ENCODE measurements at places on chromosomes 2 and 18.

DNA sequence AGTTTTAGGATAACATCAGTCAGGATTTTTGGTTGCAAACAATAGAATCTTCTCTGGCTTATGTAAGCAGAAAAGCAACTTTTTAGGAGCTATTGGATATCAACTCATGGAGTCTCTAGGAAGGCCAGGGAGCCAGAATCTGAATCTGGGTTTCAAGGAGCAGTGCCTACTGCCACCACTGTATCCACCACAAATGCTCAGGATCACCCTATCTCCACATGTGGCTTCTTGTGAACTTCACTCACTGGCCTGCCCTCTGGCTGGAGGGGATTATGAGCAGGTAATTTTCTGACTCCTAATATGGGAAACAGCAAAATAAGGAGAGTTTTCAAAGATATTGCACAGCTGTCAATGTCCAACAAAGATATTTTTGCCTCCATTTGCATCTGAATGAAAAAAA is 142.9 kb downstream of the PKP4 start:
- no peak for DNase-seq

DNA sequence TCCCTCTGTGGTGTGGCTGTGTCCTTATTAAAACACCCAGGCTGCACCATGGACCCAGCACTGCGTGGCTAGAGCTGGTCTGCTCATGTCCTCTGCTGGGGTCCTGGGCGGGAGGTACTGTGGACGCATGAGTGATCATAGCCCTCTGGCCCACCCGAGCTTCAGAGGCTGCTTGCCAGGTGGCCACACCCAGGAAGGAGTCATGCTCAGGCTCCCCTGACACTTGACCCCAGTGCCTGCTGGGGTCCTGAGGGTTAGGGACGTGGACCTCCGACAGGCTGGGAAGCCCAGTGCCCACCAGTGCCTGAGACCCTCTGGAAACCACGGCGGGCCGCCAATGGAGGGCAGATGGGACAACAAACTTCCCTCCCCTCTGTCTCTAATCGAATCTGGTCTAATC is 66.3 kb upstream of the HS6ST1 start:
- DNase-seq: peak; percentile 34

DNA sequence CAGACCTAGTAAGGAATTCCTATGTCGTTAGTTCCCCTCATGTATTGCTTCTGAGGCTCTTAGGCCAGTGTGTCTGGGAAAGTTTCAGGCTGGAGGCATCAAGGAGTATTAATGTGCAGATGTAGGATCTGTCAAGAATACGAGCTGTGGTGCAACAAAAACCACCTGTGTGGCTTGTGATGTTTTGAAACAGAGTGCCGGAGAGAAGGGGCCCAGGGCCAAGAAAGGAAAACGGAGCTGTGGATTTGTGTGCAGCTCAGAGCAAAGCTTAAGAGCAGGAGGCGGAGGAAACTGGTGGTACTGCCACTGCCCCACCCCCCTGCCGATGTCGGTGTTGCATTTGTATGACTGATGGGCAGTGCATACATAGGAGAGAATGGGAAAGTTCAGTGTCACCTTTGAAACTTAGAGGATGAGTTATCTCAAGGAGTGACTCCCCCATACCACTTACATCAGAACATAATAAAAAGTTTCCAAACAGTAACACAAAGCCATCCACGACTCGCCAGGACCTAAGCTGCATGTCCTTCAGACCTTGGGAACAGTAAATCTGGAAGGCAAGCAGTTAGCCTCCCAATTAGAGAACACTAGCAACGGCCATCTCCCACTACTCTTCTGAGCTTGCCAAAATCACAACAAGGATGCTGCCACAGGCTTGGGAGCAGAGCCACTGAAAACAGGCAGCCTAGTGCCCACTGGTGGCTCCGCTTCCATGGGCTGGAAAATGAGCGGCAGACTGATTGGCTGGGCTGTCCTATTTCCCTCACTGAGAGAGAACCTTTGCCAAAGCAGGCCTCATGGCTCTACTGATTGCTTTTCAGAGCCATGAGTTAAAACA is 152.7 kb upstream of the NT5C1B start:
- DNase-seq: peak; percentile 77

DNA sequence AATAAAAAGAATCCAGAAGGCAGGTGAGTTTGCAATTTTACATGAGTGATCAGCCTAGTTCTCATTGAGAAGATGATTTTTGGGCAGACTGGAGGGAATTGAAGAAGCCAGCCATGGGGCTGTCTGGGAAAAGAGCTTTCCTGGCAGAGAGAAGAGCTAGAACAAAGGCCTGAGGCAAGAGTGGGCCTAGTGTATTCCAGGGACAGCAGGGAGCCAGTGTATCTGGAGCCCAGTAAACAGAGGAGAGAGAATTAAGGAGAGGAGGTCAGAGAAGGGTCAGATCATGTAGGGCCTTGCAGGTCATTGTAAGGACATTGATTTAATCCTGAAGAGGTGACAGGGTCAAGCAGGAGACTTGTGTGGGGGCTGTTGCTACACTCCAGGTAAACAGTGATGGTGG is 195.8 kb downstream of the SATB2 start:
- DNase-seq: no peak

DNA sequence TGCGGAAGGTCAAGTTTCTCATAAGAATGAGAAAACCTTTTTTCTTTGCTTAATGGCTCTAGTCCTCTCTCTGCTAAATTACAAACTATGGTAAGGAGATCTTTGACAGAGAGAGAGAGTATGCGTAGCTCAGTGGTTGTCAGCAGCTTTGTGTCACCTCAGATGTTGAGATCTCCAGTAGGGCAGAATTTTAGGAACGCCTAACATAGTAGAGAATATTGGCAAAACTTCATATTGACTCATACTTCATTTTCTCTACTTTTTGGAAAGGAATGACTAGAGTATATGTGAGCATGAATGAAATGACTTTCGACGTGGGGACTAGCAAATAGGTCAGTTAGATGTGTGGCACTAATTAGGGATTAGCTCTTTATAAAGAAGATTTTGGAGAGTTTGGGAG is 64.0 kb downstream of the WDR7 start:
- no peak for DNase-seq

GRCh38 chr2:101679037-101679726 is 18.3 kb upstream of the MAP4K4 start:
- no peak for DNase-seq

- no peak for DNase-seq
Observed at GRCh38 chr2:21451403-21451802, 327.6 kb downstream of the TDRD15 start.

- DNase-seq: no peak
Observed at GRCh38 chr2:25044011-25044410, 2.1 kb downstream of the EFR3B start.

DNA sequence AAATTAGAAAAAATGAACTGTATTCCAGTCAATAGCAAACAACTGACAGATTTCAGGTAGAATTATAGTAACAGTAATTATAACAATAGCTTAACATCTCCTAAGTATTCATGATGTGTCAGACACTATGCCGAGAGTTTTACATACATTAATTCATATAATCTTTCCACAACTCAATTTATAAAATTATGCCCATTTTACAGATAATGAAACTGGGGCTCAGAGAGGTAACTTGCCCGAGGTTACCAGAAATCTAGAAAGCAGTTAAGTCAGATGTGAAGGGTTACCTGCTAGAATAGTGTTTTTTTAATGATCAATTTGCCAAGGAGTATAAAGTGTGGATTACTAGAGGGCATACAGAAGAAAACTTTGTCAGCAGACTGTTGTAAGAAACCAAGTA is 12.2 kb downstream of the NBAS start:
- DNase-seq: no peak

GRCh38 chr2:141393214-141393545 is 737.6 kb downstream of the LRP1B start:
- no peak for DNase-seq

GRCh38 chr2:16649353-16650286 is 16.0 kb downstream of the CYRIA start:
- DNase-seq: no peak

- DNase-seq: no peak
Observed at GRCh38 chr2:24824071-24824588, 30.9 kb downstream of the CENPO start.

DNA sequence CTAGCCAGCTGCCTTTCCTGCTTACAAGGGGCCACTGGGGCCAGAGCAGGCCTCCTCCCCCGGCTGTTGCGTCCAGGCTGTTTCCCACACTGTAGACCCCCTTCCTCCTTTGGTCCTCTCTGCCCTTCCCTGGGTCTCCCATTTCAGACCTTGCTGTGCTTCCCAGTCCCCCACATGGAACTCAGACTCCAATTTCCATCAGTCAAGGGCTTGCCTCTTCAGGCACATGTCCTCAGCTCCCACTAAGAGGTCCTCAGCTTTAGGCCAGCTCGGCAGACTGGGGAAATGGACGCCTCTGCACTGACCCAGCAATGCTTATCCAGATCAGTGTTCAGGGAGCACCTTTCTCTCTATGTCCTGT is 98.0 kb upstream of the BZW1 start:
- no peak for DNase-seq

DNA sequence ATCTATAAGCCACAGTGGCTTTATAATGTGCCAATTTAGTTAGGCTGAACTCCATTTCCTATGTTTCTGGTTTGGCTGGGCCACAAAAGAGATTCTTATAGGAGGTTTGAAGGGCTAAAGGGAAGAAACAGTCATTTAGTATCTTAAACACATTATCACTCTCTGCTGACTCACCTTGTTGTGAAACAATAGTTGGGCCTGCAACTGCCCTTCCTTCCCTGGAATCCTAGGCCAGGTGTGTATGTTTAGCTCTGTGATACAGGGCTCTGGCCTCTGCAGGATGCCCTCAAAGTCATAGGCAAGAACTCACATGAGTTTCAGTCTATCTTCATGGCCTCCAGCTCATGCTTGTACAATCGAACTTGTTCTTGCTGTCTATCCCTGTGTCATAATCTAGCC is 400.0 kb upstream of the CELF4 start:
- no peak for DNase-seq

- DNase-seq: no peak
Observed at GRCh38 chr2:134098321-134098720, 155.6 kb upstream of the MGAT5 start.

DNA sequence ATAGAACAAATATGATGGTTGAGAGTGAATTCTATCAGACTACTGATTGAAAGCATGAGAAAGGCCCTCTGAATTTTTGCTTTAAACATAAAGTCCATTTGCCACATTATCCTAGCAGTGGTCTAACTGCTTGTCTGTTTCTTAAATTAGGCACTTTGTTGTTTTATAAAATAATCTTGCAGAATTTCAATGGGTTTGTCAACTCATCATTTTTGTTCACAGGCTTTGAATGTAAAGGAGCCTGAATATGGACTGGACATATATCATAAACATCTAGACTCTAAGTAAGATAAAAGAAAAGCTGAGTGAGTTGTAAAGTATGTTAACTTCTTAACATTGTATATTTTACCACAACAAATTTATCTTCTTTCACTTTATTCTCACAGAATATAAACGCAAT is 845.9 kb downstream of the SUCLG1 start:
- no peak for DNase-seq

DNA sequence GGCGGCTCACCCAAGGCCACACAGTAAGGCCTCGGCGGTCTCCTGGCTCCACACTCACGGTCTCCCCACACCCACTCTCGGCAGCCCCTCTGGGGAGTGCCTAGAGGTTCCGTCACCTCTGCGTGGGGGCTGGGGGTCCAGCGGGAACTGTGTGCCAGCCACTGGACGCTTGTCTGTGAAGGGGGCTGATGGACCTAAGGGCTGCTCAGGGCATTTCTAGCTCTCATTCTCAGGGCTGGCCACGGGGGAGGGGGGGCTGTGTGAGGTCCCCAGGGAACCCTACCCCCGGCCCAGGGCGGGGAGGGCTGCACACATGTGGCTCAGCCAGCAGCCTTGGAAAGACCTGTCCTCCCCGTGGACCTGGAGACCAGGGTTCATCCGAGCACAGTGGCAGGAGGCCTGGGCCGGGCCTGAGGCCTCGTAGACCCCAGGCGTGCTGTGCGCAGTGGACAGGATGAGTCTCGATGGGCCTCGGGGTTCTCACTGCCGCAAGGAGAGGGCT is 27.1 kb upstream of the ODC1 start:
- DNase-seq: no peak

DNA sequence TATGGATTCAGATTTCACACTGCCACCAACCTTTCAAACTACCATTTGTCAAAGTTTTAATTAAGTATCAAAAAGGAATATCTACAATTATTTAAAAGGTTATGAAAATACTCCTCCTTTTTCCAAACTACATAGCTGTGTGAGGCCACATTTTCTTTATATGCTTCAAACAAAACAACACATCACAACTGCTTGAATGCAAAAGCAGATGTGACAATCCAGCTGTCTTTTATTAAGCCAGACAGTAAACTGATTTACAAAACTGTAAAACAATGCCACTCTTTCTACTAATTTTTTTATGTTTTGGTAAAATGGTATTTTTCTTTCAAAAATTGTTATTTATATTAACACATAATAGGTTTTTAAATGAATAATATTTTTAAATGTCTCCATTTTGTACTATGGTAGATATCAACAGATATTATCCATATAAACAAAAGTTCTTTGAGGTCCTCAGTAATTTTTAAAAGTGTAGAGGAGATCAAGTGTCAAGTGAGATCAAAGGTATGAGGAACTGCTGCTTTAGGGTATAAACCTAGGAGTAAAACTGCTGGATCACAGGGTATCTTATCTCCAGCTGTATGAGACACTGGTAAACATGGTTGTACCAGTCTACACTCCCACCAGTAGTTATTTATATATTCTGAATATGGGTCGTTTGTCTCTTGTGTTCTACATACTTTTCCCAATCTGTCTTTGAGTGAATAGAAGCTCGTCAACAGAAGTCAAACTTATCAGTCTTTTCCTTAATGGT is 68.8 kb upstream of the SERTAD2 start:
- no peak for DNase-seq

GRCh38 chr18:23250893-23251656 is 115.8 kb downstream of the CABLES1 start:
- no peak for DNase-seq

DNA sequence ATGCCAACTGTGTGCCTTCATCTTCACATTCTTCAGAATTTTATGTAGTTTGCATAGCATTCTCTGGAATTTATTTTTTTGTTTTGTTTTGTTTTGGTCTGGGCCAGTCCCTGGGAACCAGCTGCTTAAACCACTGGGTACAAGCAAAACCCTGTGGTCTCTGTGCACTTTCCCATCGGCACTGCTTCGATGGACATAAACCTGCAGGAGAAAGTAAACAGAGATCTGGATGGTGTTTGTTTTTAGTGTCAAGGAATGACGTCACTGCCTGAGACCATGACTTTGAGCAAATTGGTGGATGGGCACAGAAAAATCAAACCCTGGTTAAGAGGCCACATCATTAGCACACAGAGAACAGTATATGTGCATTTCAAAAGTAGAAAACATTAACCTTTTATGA is 64.7 kb upstream of the RASGRP3 start:
- no peak for DNase-seq

DNA sequence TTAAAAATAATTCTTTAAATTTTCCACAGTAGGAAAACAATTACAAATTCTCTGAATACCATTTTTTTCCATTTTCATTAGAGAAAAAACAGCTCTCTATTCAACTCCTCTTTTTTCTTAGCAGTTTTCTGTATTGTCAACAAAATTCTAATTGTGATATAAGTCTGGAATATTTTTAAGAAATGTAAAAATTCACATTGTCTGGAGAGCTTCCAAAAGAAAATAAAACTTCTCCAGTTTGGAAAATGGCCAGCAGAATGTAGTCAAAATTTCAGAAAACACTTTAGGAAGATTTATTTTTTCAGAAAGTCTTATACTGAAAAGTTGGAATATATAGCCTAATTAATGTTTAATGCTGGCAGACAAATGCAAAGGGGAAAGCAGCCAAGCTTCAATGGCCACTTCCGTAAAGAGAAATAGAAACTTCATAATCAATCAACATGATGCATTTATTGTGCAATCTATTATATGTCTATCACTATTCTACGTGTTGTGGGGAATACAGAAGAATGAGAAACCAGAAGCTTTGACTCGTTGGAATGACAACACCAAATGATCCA is 733.2 kb upstream of the PKDCC start:
- DNase-seq: peak; percentile 86

GRCh38 chr18:77876319-77876865 is 626.7 kb downstream of the GALR1 start:
- DNase-seq: no peak
